ENCODE measurements at places on chromosomes 12 and 14.

DNA sequence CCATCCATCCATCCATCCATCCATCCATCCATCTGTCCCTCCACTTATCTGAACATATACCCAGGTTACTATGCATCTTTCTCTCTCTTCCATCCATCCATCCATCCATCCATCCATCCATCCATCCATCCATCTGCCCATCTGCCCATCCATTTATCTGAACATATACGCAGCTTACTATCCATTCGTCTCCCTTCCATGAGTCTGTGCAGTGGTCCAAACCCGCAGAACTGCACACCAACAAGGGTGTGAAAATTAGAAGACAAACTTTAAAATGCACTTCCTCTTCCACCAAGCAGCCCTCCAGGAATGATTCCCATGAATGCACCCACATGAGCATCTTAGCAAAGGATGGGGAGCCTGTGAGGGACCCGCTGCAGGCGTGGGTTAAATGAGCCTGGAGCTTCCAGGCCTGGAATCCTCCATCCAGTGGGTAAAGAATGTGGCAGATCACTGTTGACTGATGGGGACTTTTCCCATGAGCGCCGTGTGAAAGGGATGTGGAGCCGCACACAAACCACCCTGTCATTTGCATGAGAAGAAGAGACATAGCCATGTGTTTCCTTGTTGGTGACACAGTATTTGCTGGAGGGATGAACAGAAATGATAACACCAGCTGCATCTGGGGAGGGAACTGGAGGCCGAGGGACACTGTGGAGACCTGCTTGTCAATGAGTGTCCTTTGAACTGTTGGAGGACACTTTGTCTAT, 376.6 kb downstream of the ADGRD1 start:
- DNase-seq, result no peak

GRCh38 chr12:113727651-113728061, 238.5 kb downstream of the RBM19 start:
- no peak for DNase-seq

DNA sequence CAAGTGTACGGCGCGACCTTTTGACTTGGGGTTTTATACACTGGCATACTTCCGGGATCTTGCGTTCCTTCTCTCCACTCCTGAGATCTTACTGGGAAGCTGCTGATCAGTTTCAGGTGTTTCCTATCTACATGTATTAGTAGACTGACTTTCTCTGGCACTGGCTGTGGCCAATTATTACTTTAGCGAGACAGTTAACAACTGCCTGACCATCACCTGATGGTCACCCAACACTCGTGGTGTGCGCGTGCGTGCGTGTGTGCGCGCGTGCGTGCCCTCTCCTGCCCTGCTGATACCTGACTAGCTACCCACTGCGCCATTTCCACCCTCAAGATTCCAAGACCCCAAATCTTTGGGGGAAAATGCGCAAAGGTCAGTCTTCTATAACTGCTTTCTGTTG, 249.9 kb downstream of the AEBP2 start:
- DNase-seq, result no peak

GRCh38 chr12:2265461-2266167, 212.8 kb downstream of the CACNA1C start:
- no peak for DNase-seq

- no peak for DNase-seq
Observed at GRCh38 chr14:51818748-51819380, 41.5 kb upstream of the GNG2 start.

DNA sequence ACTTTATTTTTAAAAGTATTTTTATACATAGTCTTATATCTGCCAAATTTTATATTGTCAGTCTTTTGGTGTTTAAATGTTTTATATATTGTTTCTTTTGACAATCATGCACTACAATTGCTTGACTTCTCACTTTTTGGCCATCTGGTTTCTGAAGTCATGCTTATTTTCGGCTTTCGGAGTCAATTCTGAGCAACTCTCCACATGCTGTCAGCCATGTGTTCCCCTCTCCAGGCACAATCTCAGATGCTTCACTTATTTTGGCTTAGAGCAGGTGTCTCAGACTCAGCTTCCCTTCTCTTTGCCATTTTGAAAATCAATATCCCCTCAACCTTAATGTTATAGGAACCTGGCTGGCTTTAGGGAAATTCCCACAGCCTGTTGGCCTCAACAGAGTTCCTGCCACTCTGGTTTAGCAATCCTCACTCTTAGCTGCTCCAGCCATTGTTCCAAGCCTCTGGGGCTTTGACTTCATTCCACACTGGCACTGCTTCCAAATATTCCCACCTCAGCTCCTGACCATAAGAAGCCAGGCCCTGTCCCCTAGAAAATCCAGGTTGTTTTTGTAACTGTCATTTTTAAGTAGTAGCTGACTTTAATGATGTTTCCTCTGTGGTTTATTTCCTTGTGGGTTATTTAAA, 125.5 kb upstream of the FAR2 start:
- DNase-seq, result no peak

DNA sequence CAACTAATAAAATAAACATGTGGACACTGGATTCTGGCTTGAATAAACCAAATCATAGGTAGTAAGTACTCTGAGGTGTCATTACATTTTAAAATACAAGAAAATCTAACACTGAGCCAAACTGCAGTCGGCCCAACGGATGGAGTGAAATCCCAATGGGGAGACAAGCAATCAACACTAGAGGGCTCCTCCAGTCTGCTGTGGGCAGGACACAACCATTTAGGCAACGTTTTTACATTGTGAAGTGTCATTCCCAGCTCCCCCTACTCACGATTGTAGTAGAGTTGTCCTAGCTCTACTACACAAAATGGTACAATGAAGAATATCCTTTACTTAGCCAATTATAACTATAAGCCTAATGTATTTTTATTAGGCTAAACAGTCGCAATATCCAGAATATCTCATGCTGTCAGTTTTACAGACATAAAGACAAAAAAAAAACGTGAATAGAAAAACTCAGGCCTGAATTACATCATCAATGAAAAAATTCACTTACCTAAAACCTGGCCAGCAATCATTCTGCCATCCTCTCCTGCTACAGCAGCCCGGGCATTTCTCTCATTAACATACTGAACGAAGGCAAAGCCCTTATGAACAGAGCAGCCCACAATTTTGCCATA, 35.7 kb downstream of the HNRNPC start:
- DNase-seq, result no peak

DNA sequence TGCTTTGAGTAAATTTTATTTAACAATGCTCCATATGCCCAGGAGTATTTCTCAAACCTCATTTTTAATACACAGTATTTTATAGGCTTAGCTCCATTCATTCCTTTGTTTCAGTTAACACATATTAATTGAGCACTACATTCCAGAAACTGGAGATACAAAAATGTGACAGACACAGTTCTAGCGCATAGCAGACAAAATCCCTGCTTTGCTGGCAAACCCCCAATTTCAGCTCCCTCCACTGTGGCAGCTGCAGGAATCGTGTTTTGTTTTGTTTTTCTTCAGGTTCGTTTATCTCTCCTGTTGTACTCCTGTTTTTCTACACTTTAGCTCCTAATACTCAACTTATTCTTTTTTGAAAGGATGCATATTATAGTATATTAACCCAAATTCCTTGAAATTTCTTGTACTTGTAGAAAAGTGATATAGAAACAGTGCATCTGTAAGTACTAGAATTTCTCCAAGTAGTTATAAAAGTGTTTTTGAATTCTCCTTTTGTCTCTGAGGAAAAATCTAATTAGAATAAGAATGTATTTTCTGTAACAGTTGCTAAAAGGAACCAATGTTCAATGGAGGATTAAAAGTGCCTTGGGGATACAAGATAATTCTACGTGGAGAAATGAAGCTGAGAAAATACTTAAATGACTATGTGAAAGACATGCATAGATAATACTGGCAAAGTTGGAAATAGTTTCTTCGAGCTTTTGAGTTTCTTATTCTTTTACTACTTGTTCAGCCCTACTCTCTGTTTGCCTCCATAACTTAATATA, 6.4 kb upstream of the RAB21 start:
- no peak for DNase-seq

- DNase-seq, result no peak
Observed at GRCh38 chr12:32558903-32559302, 120.2 kb upstream of the DNM1L start.

DNA sequence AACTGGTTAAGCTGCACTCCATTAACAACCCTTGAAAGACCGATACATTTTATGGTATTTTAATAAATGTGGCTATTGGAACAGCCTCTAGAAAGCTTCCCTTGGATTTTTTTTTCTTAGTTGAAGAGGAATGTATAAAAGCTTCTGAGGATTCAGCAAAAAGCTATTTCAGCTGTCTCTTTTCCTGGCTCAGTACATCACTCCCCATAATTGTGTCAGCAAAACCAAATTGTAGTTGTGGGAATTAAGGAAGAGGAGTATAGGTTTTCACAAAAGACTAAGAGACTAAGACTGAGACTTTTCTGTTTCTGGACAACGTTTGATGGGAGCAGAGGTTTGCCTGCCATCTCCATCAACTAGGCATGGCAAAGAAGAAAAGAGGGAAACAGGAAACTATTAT, 106.5 kb downstream of the C12orf50 start:
- DNase-seq, result no peak

DNA sequence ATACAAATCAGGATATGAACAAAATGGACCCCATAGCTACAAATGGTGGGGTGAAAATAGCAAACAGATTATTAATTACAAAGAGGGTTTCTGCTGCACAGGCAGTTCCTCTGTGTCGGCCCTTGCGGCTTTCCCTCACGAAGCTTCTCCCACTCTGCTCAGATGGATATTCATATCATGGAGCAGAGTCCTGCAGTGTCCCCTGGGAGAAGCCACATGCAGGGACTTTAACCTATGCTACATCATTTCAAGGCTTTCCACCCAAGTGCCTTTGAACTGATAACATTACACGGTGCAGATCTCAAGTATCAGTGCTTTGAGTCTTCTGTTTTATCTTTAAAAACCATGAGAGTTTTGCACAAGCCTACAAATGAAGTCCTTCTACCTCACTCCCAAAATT, 229.1 kb downstream of the PPM1H start:
- DNase-seq, result no peak

DNA sequence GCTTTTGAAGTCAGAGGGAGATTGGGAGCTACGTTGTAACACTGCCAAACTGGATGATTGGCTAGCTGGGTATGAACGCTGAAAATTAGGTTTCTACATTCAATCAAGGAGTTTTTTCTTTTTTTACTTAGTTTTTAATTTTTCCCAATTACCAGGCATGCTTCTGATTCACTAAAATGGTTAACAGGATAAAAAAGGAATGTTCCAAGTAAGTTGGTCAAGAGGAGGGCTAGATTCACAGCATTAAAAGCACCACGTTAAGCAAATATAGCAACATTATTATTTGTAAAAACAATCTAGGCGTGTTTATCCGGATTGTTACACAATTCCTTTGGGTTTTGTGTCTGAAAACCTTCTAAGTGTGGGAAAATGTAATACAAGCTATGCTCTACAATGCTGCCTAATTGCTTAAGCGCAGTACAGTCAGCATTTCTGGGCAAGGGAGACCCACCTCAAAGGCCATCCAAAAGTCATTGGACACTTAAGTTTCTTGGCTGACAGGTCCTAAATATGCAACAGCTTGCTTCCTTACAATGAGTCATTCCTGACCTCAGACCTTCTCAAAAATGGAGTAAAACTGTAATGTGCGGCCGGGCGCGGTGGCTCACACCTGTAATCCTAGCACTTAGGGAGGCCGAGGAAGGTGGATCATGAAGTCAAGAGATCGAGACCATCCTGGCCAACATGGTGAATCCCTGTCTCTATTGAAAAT, 1.2 kb downstream of the RPLP0 start:
- DNase-seq, result peak; percentile 27

DNA sequence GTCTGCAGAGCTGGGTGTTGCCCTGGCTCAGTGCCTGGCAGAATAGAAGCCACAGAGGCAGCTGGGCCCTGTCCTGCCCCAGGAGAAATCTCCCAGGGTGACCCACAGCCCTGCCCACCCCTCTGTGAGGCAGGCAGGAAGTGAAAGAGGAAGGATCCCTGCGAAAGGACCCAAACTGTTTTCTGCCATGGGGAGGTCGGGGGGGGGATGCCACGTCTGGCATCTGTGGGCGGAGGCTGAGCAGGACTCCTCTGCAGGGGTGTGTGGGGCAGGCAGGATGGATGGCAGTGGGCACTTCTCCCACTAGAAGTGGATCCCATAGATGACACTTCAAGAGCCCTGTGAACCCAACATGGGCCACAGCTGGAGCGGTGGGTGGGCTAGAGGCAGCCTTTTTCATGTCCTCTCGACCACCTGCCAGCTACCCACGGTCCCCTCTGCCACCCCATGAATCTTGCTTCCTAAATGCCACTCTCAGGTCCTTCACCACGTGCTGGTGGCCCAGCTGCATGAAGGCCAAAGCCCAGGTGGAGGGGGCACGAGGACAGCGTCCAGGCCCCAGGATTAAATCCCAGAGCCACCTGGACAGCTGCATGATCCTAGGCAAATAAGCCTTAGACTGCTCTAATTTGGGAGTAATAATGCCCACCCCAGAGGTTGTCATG, 3.6 kb downstream of the PAPLN start:
- no peak for DNase-seq
